ENCODE measurements at places on chromosomes 13 and 19.
A peak's percentile ranks its signal among the peaks of the same experiment; 100 is the strongest.

DNA sequence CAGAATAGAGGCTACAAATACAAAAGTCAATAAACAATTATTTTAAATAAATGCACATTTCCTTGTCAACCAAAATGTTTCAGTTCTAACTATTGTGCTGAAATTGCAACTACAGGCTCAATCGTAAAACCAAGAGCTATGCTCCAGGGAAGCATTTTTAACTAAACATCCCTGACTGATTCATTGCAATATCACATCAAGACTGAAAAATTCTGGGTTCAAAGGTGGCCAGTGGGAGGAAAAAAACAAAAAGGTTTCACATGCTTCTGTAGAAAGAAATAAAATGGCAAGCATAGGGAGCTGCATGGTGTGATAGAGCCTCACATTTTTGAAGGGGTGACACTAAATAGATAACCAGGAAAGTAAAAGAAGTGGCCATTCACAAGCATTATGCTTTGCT, 862.8 kb downstream of the PCDH9 start:
- no peak for DNase-seq
- H3K27me3 ChIP-seq = no peaks in the 10 kb centered on the region
- H3K27ac ChIP-seq = no peak overlapping the region
- H3K36me3 ChIP-seq = no peaks in the 10 kb centered on the region
- no peaks in the 10 kb centered on the region for H3K4me1 ChIP-seq

DNA sequence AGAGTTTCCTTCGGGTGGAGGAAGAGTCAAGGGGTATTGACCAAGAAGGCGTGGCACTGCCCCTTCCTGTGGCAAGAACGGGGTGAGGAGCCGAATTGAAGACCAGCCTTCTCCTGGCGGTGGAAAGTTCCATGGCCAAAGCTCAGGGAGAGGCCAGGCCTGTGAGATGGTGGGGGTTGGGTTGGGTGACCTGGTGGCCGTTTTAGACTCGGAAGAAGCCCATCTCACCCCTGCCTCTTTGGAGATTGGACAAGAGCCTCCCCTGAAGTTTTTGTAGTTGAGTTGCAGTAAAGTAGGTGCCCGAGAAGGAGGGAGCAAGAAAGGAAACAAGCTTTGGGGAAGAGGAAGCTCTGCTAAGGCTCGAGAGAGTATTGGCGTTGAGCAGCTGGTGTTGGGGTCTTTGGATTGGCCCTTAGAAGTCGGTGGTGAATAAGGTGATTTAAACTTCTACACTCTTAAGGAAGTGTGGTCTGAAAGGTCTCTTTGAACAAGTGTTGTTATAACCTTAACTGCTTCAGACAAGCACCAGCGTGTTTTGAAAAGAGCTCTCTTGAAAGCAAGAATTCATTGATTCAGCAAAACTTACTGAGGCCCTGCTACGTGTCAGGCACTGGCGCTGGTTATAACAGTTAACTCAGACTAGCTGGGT, 964 bp downstream of the SPINT2 start:
- H3K4me3 ChIP-seq = peak overlapping the region; percentile 73
- peaks cover 27% of the 10 kb centered on the region for H3K27me3 ChIP-seq
- H3K27ac ChIP-seq = peak overlapping the region; percentile 80
- H3K4me1 ChIP-seq = peaks cover 24% of the 10 kb centered on the region

DNA sequence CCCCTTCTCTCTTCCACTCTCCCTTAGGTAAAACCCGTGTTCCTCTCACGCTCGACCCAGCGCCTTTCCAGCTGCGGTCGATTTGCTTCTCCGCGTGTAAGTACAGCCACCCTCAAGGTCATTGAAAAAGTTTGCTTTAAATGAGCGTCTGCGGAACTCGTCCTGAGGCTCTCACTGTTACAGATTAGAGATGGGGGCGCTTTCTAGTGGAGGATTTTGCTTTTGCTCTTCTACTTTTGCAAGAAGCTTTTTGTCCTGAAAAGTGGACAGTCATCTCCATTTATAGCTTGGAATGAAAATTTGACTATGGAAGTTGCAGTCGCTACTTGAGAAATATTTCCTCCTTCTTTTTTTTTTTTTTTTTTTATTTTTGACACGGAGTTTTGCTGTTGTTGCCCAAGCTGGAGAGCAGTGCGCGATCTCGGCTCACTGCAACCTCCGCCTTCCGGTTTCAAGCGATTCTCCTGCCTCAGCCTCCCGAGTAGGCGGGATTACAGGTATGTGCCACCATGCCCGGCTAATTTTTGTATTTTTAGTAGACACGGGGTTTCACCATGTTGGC, 595 bp upstream of the RAB20 start:
- peaks cover 42% of the 10 kb centered on the region for H3K4me1 ChIP-seq
- peak; percentile 41 for DNase-seq
- H3K27me3 ChIP-seq = peaks cover 54% of the 10 kb centered on the region
- H3K36me3 ChIP-seq = peaks cover 4% of the 10 kb centered on the region
- H3K4me3 ChIP-seq = peak overlapping the region; percentile 89

- H3K4me3 ChIP-seq = no peak overlapping the region
- no peaks in the 10 kb centered on the region for H3K27me3 ChIP-seq
- H3K27ac ChIP-seq = no peak overlapping the region
- H3K36me3 ChIP-seq = peaks cover 8% of the 10 kb centered on the region
Measured at GRCh38 chr13:60012488-60012887, 151.2 kb downstream of the DIAPH3 start.

DNA sequence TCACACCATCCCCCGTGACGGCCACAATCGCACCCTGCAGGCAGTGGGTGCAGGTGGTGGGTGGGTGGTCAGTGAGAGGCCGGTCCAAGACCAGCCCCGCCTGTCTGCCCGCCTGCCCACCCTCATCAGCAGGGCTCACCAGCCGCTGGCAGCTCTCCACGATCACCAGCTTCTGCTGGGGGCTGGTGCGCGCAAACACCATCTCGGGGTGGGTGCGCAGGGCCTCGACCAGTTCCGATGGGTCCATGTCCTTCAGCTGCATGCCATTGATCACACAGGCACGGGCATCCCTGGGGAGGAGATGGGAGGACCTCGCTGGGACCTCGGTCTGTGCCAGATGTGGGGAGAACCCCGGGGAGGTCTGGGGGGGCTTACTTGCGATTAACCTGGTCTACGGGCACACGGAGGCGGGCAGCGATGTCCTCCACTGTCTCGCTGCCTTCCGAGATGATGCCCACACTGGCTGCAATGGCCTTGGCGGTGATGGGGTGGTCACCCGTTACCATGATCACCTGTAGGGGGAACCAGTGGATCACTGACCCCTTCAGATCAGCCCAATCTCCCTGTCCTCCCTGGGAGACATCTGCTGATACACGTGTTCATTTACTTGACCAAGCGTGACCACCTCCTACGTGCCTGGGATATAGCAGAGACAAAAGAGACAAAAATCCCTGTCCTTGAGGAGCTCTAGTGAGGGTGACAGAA, 8.0 kb downstream of the ATP4A start:
- H3K4me1 ChIP-seq = peaks cover 12% of the 10 kb centered on the region
- no peaks in the 10 kb centered on the region for H3K36me3 ChIP-seq
- peaks cover 60% of the 10 kb centered on the region for H3K27me3 ChIP-seq
- no peak for DNase-seq

GRCh38 chr13:29481603-29482002, 113.9 kb downstream of the SLC7A1 start:
- no peak overlapping the region for H3K27ac ChIP-seq
- no peaks in the 10 kb centered on the region for H3K4me1 ChIP-seq
- DNase-seq = no peak
- H3K36me3 ChIP-seq = no peaks in the 10 kb centered on the region
- H3K27me3 ChIP-seq = peaks cover 4% of the 10 kb centered on the region
- H3K4me3 ChIP-seq = no peak overlapping the region

DNA sequence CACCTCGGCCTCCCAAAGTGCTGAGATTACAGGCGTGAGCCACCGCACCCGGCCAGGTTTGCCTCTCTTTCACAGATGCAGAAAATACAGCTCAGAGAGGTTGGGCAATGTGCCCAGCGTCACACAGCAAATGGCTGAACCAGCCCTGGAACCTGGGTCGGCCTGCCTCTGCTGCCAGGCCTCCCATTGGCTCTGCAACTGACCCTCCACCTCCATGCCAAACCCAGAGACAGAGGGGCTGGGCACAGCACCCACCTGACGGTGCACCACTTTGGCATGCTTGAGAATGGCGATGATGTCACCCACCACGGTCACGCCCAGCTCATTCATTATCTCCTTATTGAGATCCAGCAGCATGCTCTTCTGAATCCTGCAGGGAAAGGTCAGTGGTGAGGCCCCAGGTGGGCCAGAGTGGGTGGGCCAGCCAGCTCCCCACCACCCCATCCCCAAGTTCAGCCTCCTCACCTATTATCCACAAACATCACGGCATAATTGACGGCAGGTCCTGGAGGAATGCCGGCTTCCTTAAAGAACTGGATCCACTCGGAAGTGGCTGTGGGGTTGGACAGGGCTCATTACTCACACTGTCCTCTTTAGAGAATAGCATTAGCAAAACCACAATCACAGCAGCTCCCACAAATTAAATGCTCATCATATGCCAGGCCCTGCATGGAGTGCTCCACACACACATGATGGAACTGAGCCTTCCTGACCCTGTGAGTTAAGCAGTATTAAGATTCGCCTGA, 12.2 kb downstream of the C19orf47 start:
- H3K27me3 ChIP-seq = no peaks in the 10 kb centered on the region
- H3K4me1 ChIP-seq = no peaks in the 10 kb centered on the region
- no peak overlapping the region for H3K27ac ChIP-seq

DNA sequence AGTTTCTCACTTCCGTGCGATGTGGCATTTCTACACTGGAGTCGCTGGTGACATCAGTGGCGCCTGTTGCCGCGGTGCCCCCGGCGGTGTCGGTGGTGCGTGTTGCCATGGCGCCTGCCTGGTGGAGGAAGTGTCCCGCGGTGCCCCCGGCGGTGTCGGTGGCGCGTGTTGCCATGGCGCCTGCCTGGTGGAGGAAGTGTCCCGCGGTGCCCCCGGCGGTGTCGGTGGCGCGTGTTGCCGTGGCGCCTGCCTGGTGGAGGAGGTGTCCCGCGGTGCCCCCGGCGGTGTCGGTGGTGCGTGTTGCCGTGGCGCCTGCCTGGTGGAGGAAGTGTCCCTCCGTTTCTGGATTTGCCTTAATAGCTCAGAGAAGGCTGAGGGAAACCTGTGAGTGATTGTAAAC, 127.6 kb downstream of the KDM4B start:
- H3K27me3 ChIP-seq = no peaks in the 10 kb centered on the region
- DNase-seq = no peak
- H3K4me1 ChIP-seq = no peaks in the 10 kb centered on the region
- no peak overlapping the region for H3K4me3 ChIP-seq
- H3K27ac ChIP-seq = no peak overlapping the region
- H3K36me3 ChIP-seq = peaks cover 41% of the 10 kb centered on the region

DNA sequence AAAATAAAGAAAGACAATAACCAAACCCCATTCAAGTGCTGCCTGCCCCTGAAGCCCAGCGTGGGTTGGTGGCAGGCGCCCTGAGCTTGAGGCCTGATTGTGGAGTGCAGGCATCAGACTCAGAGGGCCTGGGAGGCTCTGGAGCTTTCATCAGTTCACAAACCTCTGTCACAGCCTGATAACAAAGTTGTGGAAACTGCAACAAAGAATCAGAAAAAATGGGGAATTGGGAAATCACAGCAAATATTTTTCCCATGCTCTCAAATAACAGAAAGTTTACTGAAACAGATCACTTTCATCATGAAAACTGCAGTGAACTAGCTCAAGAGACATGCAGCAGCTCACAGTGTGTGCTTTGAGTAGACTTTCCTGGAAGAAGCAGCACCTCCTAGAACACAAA, 793.6 kb downstream of the UQCRFS1 start:
- H3K27ac ChIP-seq = no peak overlapping the region
- H3K4me3 ChIP-seq = no peak overlapping the region
- H3K27me3 ChIP-seq = no peaks in the 10 kb centered on the region
- no peaks in the 10 kb centered on the region for H3K4me1 ChIP-seq

DNA sequence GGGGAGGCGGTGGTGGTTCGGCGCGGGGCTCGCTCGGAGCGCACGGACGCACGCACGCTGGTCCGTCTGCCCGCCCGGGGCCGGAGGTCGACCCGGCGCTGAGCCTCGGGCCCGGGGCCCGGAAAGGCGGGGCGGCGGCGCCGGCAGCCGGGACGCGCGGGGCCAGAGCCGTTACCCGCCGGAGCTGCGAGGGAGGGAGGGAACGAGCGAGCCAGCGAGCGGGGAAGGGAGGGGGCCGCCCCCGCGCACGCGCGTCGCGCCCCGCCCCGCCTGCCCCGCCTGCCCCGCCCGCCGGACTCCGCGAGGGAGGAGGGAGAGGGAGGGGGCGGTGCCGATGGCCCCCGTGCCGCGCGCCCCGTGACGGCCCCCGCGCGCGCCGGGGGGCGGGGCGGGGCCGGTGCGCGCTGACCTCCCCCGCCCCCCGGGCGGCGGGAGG, 15.0 kb downstream of the CIC start:
- peak; percentile 83 for DNase-seq
- peaks cover 27% of the 10 kb centered on the region for H3K4me1 ChIP-seq
- H3K27ac ChIP-seq = no peak overlapping the region
- H3K4me3 ChIP-seq = no peak overlapping the region

- H3K27ac ChIP-seq = no peak overlapping the region
- H3K27me3 ChIP-seq = peaks cover 4% of the 10 kb centered on the region
- no peaks in the 10 kb centered on the region for H3K4me1 ChIP-seq
- no peak overlapping the region for H3K4me3 ChIP-seq
Measured at GRCh38 chr19:50628146-50628545, 11.5 kb downstream of the SYT3 start.

- no peaks in the 10 kb centered on the region for H3K36me3 ChIP-seq
- H3K27ac ChIP-seq = no peak overlapping the region
- no peaks in the 10 kb centered on the region for H3K4me1 ChIP-seq
- no peak for DNase-seq
- no peak overlapping the region for H3K4me3 ChIP-seq
Measured at GRCh38 chr13:42633495-42633894, 59.5 kb downstream of the TNFSF11 start.

GRCh38 chr13:31797154-31797775, 57.9 kb downstream of the RXFP2 start:
- no peaks in the 10 kb centered on the region for H3K27me3 ChIP-seq
- no peak overlapping the region for H3K4me3 ChIP-seq
- peaks cover 5% of the 10 kb centered on the region for H3K4me1 ChIP-seq
- no peaks in the 10 kb centered on the region for H3K36me3 ChIP-seq
- no peak for DNase-seq
- H3K27ac ChIP-seq = no peak overlapping the region

DNA sequence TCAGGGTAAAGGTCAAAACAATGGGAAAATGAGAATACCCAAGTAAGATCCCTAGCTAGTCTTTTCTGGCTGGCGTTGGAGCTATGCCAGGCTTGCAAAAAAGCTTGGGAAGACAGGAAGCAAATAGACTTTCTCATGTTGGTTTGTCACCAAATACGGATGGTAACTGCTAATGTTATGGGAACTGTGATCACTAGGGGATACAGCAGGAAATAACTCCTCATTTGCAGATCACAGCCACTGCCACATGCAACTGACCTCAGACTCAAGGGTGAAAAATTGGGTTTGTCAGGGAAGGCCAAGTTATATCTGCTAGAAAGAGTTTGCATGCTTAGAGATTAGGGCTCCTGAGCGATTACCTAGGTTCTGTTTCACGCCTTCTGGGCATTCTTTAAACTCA, 162.9 kb downstream of the NHLRC3 start:
- DNase-seq = no peak
- no peaks in the 10 kb centered on the region for H3K27me3 ChIP-seq
- H3K27ac ChIP-seq = no peak overlapping the region
